ENCODE measurements at places on chromosomes 1 and 21. TPM values are rescaled to one million over a fixed set of nuclear protein-coding genes. Genes with fewer than 3 reads are reported as not detected.

DNA sequence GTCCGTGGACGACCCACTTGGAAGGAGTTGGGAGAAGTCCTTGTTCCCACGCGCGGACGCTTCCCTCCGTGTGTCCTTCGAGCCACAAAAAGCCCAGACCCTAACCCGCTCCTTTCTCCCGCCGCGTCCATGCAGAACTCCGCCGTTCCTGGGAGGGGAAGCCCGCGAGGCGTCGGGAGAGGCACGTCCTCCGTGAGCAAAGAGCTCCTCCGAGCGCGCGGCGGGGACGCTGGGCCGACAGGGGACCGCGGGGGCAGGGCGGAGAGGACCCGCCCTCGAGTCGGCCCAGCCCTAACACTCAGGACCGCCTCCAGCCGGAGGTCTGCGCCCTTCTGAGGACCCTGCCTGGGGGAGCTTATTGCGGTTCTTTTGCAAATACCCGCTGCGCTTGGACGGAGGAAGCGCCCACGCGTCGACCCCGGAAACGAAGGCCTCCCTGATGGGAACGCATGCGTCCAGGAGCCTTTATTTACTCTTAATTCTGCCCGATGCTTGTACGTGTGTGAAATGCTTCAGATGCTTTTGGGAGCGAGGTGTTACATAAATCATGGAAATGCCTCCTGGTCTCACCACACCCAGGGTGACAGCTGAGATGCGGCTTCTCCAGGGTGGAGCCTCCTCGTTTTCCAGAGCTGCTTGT, 32.4 kb downstream of the PRMT2 start:
- no peak for DNase-seq

CFHR4 gene
- polyA plus RNA-seq = not detected

DNA sequence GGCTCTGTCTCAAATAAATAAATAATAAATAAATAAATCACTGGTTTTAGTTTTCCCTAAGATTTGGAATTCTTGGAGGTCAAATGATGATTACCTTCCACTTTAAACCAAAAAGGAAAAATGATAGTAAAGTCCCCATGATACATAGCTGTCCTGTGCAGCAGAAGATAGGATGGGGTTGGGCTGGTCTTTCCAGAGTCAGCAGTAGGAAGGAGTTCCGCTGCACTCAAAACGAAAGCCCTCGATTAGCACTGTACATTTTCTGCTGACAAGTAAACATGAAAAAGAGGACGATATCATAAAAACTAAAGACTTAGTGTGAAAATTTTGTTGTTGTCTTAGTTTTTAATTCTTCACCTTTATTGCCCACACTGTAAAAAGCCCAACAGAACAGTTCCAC, 79.7 kb downstream of the ATP5PO start:
- no peak for DNase-seq

- no peak for DNase-seq
These were observed 91.4 kb upstream of the ARHGEF16 start for GRCh38 chr1:3363023-3363422.

DNA sequence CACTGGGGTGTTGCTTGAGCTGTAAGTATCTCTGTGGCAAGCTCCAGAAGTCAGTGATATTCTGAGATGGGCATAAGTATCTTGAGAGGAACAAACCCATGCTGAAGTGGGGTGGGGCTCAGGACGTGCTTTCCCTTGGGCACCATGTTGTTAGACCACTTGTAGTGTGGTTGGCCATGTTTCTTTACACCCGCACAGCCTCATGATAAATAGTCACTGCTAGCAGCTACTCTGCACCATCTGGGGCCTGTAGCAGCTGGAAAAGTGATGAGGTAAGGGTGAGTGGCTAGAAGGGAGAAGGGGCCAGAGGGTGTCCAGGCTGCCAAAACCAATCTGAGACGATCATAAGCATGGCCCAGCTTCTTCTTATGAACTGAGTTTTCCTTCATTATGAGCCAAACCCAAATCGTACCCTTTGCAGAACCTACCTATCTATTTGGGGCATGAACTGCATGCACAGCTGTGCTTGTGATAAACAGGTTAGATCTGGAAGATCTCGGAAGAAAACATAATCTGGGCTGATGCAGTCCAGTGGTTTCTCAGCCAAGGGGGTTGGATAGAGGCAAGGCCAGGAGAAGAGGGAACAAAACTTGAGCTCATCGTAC, 91.9 kb upstream of the IRF2BP2 start:
- no peak for DNase-seq

GRCh38 chr21:35732788-35733187, 327.5 kb downstream of the SETD4 start:
- no peak for DNase-seq

PTPRF gene
- polyA plus RNA-seq = 68.3 TPM

GRCh38 chr1:222643606-222643937, 25.7 kb downstream of the MIA3 start:
- no peak for DNase-seq

DNA sequence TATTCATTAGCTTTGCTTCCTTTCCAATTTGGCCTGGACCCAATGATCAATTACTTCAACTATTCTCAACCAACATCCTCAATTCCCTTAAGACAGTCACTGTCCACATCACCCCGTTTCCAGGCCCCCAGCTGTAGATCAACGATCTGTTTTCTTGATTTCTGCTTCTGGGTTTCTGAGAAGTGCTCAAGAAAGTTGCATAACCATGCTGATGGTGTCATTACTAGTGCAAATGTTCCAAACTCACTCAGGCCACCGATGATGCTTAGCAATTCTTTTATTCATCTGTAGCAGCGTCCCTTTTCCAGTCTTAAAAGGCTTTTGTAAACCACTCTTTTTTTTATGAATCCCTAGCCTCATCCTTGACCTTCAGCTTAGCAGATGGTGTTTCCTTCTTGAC, 155.8 kb upstream of the PTGFR start:
- no peak for DNase-seq

- no peak for DNase-seq
These were observed 8.1 kb upstream of the GREM2 start for GRCh38 chr1:240619906-240620621.

DNA sequence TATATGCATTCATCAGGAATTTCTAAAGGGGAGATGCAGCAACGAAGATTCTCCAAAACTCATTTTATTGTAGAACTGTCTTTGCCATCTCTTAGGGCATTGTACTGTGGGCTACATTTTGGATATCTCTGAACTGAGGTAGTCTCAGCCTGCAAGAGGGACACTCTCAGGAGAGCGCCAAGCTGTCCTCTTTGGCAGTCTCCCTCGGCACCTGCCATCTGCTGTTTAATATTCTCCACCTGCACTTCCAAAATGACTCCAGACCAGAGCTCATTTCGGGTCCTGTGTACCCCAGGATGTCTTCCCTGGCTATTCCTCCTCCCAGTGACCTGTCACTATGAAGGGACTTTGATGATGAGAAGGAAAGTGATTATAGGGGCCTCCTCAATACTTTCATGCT, 356.3 kb upstream of the C1orf174 start:
- DNase-seq = no peak

- no peak for DNase-seq
These were observed 35.0 kb downstream of the GALNT2 start for GRCh38 chr1:230102046-230102445.

DCDC2B gene
- polyA plus RNA-seq = not detected

GRCh38 chr21:43332861-43333297, 94.1 kb downstream of the SIK1 start:
- no peak for DNase-seq

All from AG04450 (cell line).